ENCODE measurements at places on chromosomes 1 and 21.

GRCh38 chr21:31012133-31013089, 25.9 kb downstream of the KRTAP19-8 start:
- DNase-seq: no peak

DNA sequence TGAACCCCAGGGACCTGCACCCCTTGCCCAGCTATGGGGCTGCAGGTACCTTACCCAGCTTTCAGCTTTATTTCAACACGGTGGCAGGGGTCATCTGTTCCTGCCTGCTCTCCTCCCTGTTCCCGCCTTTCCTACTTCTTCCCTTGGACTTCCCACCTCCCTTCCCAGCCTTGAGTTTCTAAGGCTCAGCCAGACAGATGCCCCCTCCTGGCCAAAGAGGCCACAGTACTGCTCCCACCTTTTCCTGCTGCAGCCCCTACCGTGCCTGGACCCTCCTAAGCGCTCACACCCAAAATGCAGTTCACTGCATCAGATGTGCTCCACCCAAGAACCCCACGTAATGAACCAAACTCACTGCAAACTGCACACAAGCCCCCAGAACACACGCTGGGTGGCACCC, 7.7 kb downstream of the NOC2L start:
- no peak for DNase-seq

DNA sequence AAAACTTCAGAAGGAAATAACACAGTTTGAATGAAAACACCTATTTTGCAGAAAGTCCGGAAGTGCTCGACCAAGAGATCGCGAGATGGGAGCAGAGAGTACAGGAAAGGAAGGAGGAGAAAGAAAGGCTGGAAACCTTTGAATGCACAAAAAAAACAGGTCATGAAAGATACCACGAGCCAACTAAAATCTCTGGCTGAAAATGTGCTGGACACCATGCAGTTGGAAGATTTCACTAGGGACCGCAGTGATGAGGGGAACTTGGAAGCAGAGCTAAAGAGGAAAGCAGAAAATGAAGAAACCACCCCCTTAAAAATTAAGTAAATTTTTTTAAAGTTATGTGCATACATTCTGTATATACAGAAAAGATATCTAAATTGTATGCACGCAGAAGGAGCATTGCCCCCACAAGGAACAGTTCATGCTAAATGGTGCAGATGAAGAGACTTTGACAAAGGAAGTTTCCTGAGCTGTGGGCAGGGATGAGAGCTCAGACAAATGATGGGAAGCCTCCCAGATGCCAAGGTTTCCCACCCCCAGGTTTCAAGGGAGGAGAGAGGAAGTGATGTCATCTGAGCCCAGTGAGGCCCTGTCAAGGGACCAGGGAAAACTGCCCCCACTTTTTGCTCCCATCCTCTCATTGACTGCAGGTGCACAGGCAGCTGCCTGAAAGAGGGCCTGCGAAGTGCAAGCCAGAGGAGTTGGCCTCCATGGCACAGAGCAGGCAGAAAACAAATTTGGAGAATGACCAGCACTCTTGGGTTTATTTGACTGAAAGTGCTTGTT, 52.5 kb downstream of the ETS2 start:
- DNase-seq: no peak

DNA sequence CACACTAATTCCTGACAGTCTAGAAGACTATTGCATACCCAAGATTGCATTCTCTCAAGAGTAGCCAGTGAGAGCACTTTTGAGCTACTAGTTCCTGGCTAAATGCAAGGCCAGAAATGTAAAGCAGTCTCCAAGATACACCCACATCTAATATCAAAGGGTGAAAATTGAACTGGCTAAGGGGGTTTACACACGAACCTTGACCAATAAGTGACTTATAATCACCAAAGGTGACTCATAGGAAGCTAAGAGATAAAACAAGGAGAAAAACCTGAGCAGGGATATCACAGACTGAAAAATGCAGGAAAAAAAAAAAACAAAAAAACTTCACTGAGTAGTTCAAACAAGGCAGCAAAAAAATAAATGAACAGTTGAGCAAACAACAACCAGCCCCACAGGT, 172.2 kb upstream of the RRP15 start:
- DNase-seq: no peak

DNA sequence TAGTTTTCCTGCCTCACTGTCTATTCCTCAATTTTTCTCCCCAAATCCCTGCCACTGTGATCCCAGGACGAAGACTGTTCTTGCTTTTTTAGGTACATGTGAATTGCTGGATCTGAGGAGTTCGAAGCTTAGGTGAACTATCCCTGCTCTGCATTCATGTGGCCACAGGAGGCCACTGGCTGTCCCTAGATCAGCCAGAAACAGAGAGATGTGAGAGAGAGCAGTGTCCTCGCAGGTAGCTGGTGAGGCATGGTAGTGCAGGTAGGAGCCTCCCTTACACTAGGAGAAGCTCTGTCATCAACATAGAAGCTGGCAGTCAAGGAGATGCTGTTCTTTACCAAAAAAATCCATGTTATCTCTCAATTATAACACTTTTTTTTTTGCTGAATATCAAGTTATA, 71.5 kb downstream of the USP24 start:
- no peak for DNase-seq

- DNase-seq: peak; percentile 80
Measured at GRCh38 chr1:58781541-58782177, 2.2 kb downstream of the JUN start.

GRCh38 chr1:232169436-232169835, 460.5 kb downstream of the SIPA1L2 start:
- no peak for DNase-seq

DNA sequence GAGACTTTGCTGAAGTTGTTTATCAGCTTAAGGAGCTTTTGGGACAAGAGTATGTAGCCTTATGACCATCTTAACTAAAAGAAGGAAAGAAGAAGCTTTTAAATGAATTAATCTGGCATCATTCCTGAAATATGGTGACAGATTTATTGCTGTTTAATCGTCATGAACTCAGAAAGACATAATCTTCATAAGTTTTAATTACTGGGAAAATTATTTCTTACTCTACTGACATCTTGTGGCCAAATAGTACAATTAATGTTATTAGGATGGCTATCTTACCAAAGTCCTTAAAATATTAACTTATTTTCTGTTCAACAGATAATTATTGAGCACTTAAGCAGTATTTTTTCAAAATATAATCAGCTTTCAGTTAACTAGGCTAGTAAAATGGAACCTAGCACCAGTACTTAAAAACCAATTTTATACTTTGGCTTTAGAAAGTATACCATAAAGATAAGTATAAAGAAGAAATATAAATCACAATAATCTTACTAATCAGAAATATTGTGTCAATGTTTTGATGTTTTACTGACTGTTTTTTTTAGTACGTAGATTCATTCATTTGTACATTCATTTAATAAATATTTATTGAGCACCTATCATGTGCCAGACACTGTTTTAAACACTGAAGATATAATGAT, 34.7 kb upstream of the GPR25 start:
- DNase-seq: peak; percentile 48

DNA sequence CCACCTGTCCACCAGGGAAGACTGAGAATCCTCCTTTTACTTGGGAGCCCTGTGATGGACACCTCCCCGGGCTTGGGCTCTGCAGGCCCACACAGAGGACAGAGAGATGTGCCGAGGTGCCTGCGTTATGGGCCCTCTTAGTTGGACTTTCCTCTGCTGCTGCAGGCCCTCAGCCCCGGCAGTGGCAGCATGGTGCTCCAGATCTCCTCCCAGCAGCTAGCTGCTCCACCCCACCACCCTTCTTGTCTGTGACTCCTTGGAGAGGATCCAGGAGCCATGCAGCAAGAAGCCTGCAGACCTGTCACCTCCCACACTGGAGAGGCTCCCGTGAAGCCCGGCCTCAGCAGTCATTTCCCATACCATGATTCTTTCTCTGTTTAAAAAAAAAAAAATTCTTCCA, 27.4 kb downstream of the PHGDH start:
- DNase-seq: no peak

GRCh38 chr1:186374303-186375151, 526 bp downstream of the TPR start:
- DNase-seq: peak; percentile 43

DNA sequence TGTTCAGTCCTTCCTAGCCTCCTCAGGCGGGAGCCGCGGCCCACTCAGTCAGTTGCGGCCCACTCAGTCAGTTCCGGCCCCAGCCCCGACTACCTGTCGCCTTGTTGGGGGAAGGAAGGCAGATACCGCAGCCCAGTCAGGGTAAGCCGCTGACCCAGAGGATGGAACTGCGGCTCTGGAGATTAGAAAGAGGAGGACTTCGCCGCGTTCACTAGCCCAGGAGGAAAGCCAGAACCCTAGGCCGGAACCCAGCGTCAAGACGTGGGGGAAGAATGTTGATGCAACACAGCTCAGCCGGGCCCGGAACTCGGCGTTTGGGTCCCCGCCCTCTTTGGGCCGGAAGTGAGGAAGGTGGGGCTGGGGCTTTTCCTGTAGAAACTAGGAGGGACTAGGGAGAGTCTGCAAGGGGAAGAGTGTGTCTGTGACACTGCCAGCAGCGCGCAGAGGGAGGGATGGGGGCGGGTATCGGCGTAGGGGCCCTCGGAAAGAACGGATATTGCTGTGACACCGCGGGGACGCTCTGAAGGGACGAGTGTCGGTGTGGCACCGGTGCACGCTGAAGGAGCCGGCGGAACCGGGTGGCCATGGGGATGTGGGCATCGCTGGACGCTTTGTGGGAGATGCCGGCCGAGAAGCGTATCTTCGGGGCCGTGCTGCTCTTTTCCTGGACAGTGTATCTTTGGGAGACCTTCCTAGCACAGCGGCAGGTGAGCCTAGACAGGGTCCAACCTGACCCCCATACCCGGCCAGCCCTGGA, at the start of gene ZMPSTE24:
TSS of gene ZMPSTE24 (plus strand) at position 549 of the 757 bp plus-strand sequence. CDS start at position 585, 36 bp downstream.
- DNase-seq: peak; percentile 99

- peak; percentile 72 for DNase-seq
Measured at GRCh38 chr1:1348420-1349255, 580 bp downstream of the DVL1 start.

DNA sequence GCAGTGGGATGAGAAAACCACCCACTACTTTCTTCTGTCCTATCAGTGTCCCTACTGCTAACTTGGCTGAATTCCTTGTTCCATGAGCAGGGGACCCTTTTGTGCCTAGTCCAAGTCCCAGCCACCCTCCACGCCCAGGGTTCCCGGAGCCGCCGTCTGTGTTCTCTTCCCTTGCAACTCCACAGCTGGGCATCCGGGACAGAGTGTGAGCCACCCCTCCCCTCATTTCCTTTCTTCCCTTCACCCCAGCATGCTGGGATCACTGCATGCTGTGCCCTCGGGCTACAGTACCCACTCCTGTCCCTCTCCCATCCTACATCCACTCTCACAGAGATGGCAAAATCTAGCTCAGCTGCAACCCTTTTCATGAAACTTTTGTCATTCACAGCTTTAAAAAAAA, 44.5 kb downstream of the PGBD5 start:
- no peak for DNase-seq

DNA sequence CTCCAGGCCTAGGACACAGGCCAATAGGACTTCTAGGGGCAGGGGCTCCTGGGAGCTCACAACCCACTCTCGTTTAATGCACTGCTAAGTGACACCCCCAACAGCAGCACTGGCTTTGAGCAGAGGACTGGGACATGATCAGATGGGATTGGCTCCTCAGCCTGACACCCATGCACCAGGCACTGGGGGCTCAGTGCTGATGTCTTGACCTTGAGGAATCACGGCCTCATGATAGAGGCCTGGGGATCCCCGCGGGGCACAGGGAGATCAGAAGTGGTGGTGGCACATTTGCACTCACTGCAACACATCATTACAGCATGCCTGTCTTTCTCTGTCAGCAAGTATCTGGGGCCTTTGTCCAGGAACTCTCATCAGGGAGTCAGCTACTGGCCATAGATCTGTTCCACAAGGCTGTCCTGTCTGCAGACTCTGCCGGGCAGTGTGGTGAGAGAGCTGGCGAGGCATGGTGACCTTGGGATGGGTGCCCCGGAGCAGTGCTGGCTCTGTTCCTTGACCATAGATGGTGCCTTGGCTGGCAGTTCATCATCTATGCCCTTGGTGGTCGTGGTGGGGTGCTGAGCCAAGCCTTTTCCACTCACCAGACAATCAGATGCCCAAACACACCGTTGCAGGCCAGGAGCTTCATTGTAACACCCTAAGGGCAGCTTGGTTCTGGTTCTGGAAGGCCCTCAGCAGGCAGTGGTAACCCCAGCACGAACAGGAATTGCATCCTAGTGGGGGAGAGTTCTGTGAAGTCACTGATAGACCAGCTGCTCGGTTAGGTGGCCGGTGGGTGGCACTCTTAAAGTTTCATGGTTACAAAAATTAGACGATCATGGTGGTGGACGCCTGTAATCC, 22.2 kb upstream of the PARP1 start:
- DNase-seq: no peak

- DNase-seq: peak; percentile 76
Measured at GRCh38 chr1:221724931-221725605, 16.8 kb downstream of the DUSP10 start.

DNA sequence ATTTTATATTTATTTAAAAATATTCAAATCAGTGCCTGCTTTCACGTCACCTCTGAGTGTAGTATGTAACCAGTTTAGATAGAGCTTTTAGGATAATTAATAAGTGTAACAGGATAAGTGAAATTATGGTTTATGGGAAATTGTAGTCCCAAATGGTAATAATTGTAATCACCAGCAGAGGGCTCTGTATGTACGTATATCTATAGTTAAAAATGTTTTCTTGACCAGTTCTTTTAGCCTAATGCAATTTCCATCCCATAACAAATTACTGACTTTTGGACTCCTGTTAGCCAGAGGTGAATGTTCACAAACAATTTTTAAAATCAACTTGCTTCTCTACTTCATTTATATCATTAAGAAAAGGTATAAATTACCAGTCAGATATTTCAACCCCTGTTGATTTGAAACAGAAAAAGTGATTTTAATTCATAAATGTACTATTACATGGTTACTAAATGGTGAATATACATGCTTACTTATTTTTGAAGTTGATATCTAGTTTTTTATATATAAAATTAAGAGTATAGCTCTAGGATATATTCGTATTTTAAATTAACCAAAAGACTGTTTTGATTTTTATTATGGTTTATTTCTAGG, 25.3 kb downstream of the SLC30A7 start:
- DNase-seq: peak; percentile 79

DNA sequence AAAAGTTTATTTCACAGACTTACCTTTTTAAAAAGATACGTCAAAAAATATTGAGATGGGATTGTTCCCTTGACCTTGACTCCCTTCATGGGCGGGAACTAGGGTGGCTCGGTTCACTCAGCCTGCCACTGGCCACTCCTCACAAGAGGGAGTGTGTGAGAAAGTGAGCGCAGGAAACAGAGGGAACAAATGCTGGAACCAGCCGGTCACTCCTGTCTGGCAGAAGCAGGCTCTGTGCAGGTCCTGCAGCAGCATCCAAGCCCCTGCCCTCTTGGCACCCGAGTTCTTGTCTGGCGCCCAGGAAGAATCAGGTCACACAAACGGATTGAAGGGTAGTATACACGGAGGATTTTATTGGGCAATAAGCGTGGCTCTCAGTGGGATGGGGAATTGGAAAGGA, 58.9 kb downstream of the ZNF648 start:
- DNase-seq: no peak

Data from choroid plexus epithelial cell (primary cell).